NCI-H446 treated with DMSO at 0.1 percent for 48 hours (cell line): ENCODE measurements at places on chromosomes 16 and 17.

GRCh38 chr17:33166472-33166871 is 126.6 kb downstream of the ASIC2 start:
- DNase-seq, result no peak

- no peak for DNase-seq
Measured at GRCh38 chr16:12678983-12679382, 124.7 kb downstream of the CPPED1 start.

DNA sequence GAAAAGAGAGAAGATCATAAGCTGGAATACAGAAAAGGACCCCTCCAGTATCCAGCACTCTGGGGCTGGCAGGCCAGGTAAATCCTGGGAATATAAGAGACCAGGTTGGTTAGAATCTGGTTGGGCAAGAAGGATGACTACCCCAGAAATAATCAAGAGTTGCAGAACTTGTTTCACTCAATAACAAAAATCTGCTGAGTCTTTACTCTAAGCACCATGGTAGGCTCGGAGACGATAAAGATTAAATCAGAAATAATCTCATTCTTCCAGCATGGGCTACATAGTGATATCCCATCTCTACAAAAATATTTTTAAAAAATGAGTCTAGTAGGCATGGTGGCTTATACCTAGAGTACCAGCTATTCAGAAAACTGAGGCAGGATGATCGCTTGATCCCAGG is 138.0 kb upstream of the KCNJ16 start:
- DNase-seq, result no peak

- DNase-seq, result no peak
Measured at GRCh38 chr17:63528183-63528582, 5.0 kb downstream of the KCNH6 start.

- no peak for DNase-seq
Measured at GRCh38 chr16:30722916-30723315, 23.9 kb downstream of the SRCAP start.

DNA sequence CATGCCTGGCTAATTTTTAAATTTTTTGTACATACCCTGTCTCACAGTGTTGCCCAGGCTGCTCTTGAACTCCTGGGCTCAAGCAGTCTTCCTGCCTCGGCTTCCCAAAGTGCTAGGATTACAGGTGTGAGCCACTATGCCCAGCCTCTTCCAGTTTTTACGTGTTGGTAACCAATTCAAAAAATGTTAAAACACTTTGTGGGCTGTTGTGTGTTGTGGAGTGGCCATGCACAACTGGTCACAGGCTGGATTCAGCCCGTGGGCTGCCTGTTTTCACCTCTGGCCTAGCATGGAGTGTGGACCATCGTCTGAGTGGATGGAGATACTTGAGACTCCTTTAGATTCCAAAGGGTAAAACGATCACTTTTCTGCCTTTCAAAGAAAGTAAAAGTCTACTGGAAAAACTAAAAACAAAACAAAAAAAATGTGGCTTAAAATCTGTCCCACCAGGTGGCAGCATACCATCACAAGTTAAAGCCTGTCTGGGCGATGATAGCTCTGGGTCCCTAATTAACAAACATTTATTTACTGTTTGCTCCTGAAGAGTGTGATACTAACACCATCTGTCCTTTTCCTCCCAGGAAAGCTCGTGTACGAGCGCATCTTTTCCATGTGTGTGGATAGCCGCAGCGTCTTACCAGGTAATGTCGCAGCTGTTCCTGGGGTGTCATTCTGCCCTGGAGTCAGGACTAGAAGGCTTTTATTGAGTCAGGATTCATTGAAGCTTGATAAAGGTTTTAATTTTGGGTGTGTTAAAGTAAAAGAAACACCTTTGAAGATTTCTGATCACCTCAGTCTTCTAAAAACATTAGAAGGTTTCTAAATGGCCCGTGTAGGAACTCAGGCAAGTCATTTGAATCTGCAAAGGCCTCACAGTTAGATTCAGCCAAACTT is 45.8 kb downstream of the VPS35L start:
- peak; percentile 29 for DNase-seq

DNA sequence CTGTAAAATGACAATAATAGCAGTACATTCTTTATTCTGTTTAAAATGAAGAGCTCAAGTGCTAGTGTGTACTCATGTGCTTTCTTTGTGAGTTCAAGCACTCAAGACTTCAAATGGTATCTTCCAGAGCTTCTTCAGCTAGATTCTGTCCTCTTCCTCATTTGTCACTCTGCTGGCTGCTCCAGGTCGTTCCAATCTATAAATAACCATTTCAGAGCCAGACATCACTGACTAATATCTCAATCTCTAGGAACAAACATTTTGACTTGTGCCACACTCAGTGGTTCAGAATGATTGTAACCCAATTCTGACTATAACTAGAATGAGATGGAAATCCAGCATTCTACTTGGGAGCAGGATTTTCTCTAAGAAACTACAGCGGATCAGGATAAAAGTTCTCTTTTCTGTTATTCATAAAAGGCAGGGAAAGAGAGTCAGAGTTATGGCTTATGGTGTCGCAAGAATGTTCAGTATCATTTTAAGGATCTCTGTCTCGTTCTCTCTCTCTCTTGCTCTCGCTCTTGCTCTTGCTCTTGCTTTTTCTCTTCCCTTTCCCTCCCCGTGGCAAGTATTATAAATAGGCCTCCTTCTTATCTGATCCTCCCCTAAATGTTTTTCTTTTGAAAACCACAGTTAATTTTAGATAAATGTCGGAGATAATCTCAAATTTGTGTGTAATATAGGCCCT is 116.3 kb upstream of the MAF start:
- DNase-seq, result no peak

DNA sequence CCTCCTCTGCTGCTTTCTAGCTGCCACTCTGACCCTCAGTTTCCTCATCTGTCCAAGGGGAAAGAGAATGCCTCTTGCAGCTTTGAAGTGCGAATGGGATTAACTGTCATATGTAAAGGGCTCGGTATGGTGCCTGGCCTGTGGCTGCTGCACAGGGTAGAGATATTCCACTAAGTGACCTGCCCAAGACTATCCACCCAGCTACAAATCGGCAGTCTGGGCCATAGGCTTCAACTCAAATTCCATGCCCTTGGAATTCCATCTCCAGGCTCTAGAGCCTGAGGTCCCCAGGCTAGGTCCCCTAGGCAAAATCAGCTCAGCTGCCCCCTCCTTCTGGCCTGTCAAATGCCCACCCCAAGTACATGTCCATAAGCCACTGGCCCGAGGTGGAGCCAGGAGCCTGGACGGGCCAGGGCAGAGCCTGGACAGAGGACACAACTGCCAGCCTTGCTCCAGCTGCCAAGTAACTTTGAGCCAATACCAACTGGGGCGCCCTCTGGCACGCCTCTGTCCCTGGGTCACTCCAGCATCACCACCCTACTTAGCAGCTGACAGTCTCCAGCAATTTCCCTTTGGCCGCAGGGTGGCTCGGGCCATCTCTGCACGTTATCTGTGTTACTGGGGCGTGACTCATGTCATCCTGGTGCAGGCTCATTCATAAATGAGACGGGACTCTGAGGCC is 57.2 kb downstream of the SDK2 start:
- no peak for DNase-seq

GRCh38 chr16:30541502-30542329 is 7.1 kb upstream of the ZNF747 start:
- no peak for DNase-seq

GRCh38 chr16:10558305-10558704 is 22.1 kb downstream of the EMP2 start:
- no peak for DNase-seq

GRCh38 chr16:52308051-52308450 is 238.9 kb downstream of the TOX3 start:
- peak; percentile 36 for DNase-seq

DNA sequence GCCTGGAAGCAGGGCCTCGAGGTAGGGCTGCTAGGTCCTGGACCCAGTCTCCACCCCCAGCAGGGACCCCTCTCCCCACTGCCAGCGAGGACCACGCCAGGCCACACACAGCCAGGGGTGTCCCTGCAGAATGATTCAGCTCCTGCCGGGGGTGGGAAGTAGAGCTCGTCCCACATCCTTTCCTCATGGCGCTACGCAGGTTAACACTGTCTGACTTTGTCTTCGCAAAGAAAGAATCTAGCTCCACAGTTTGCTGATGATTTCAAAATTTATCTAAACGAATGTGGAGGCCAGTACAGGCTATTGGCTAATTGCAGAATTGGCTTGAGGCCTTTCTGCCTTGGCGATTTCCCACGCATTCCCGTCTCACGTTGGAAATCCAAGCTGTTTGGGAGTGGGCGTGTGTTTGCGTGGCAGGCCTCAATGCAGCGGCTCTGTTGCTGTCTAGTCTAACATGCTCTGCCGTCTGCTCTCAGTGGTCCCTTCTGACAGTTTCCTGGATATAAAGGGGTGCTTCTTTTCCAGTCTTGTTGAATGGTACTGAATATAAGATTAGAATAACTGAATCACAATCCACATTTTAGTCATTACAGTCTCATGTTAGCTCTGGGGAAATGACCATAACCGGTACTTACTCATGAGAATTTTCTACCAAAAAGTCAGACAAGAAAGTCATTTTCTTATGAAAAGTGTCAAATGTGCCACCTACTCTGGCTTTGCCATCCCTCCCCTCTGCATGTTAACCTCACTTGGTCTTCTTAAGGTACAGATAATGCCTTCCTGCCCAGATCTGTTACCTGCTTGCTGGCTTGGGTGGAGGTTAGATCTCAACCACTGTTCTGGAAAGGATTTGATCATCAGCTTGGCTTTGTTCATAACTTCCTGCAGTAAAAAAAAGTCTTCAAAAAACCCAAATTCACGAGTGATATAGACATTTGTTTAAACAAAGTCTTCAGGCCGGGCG is 252.4 kb downstream of the NTN1 start:
- DNase-seq, result no peak

- DNase-seq, result no peak
Measured at GRCh38 chr17:66126231-66126630, 65.7 kb downstream of the CEP112 start.

- DNase-seq, result no peak
Measured at GRCh38 chr16:8376430-8376829, 213.9 kb downstream of the TMEM114 start.

GRCh38 chr17:65633146-65633881 is 71.9 kb upstream of the AXIN2 start:
- DNase-seq, result no peak

DNA sequence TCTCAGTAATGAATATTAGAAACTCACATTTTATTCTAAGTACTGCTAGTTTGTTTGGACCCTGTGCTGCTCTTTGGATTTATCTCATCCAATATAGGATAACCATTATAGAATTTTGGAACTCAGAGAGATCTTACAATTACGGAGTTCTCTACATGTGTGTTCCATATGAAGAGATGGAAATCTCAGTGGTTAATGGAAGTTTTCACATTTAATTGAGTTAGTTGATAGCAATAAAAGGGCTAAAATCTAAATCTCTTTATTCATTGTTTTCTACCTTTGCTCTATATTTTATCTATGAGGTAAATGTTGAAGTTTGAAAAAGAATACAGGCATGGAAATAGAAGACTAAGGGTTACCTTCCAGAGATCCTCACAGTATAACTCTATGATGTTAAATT is 558.0 kb upstream of the KIF2B start:
- no peak for DNase-seq

DNA sequence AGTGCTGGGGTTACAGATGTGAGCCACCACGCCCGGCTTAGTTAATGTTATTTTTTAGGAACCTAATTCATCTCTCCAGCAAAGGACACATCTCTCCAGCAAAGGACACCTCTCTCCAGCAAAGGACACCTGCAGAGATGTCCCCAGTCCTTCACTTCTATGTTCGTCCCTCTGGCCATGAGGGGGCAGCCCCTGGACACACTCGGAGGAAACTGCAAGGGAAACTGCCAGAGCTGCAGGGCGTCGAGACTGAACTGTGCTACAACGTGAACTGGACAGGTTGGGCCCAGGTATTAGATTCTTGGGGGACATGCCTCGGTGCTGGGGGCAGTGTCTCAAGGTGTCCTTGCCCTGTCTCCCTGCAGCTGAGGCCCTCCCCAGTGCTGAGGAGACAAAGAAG is 4.7 kb downstream of the PFAS start:
- DNase-seq, result no peak

DNA sequence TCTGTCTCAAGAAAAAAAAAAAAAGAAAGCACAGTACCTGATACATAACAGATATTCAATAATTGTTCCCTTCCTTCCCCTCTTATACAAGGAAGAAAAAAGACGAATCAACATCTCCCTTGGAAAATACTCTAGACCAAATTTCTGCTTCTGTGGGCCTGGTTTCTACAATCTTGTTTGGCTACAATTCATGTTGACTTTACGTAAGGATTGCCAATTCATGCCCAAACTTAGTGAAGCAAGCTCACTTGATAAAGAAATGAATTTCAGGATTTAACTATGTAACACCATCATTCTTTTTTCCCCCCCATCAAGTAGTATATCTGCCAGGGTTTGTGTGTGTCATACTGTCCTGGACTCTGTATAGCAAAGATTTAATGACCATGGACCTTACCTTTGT is 134.2 kb upstream of the TBX2 start:
- no peak for DNase-seq

- no peak for DNase-seq
Measured at GRCh38 chr16:30755955-30756780, 5.7 kb downstream of the CFAP119 start.

DNA sequence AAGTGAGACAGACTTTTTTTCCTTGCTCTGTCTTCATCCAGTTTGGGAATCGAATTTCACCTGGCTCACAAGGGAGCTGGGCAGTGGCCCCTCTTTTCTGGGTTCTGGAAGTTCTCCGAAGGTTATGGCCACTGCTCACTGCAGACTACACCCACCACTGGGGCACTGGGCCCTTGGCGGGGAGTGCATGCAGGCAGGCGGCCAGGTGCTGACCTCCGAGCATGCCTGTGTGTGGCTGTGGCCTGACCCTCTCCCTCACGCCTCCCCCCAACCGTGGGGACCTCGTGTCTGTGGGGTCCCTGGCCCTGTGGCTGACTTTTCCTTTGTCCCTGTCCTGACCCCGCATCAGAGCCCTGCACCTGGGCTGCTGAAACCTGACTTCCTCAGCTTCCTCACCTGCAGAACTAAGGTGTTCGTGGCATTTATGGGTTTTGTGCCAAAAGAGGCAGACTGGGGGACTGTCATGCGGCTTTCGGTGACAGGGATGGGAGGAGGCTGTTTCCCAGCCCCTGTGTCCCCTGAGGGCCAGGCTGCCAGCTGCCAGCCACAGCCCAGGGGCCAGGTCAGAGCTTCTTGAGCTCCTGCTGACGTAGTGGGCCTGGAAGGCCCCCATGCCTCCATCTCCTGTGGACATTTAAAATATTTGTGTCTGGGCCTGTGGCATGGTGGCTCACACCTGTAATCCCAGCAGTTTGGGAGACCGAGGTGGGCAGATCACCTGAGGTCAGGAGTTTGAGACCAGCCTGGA is 21.4 kb downstream of the ASPSCR1 start:
- no peak for DNase-seq

DNA sequence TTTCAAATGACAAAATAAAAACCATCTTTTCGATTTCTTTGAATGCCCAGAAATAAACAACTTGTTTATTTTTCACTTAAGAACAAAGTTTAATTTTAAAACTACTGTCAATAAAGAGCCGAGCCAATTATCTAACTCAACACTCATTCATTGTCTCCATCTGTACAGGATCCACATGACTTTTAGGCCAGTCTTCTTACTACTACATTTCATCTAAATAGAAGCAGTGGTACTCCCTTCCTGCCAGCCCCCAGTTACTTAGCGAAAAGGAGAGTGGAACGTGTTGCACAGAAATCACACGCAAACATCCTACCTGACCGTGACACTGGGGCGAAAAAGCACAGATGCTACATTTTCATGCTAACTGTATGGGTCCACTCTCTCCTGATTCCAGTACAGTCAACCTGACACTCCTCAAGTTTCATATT is 1.2 kb downstream of the GNA13 start:
- DNase-seq, result no peak

GRCh38 chr16:57624044-57624688 is 4.3 kb upstream of the ADGRG1 start:
- no peak for DNase-seq
